ENCODE measurements at places on chromosomes 7 and 10. TPM values are rescaled to one million over a fixed set of nuclear protein-coding genes. Genes with fewer than 3 reads are reported as not detected.

- peak; percentile 84 for DNase-seq
Measured at GRCh38 chr7:135333200-135333599, 99.6 kb downstream of the STRA8 start.

- DNase-seq = no peak
Measured at GRCh38 chr10:114009281-114009996, 34.2 kb upstream of the ADRB1 start.

- DNase-seq = no peak
Measured at GRCh38 chr10:17155826-17156225, 26.2 kb upstream of the CUBN start.

DNA sequence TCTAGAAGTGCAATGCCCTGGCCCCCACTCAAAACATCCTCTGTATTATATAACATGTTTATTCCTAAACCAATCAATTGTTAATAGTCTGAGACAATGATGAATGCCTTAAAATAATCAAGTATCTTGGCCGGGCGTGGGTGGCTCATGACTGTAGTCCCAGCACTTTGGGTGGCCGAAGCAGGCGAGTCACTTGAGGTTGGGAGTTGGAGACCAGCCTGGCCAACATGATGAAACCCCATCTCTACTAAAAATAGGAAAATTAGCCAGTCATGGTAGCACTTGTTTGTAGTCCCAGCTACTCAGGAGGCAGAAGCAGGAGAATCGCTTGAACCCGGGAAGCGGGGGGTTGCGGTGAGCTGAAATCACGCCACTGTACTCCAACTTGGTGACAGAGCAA lies 29.4 kb upstream of the CACNA2D1 start:
- no peak for DNase-seq

Gene PNPLA8
- total RNA-seq = 28.5 TPM

Gene COBL
- 7.3 TPM for total RNA-seq

DNA sequence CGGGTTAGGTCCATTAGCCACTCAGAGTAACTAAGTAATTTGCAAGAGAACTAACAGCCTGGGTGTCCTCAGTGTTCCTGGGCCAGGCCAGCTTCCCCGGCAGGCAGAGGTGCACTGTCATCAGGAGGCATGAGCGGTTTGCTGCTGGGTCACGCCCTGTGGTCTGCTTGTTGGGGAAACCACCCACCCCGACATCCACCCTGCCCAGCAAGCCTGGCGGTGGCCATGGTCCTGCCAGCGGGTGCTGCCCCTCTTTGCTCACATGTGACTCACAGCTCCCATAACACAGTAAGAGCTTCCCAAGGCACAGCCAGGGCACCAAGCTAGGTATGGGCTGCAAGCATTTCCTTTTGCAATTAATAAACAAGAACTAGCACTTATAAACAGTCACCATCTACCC lies 75.9 kb downstream of the RGS10 start:
- DNase-seq = peak; percentile 23

DNA sequence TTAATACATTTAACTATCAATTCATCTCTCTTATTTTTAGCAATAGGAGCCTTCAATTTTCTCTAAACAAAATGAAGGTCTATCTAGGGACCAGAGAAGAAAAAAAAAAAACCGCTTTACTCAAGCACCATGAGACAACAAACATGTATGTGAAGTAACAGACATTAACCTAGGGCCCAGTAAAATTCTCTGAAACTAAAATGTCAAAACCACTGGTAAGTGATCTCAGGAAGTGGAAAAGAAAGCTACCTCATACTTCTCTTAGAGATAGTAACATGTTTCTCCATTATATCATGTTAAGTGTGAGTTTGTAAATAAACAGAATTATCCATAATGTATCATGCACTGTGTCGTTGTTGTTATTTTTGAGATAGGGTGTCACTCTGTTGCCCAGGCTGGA lies 35.4 kb upstream of the PTER start:
- DNase-seq = no peak

Data from MCF 10A (cell line).